Smooth muscle cell of the brain vasculature (primary cell): ENCODE measurements at places on chromosomes 2 and 18.

DNA sequence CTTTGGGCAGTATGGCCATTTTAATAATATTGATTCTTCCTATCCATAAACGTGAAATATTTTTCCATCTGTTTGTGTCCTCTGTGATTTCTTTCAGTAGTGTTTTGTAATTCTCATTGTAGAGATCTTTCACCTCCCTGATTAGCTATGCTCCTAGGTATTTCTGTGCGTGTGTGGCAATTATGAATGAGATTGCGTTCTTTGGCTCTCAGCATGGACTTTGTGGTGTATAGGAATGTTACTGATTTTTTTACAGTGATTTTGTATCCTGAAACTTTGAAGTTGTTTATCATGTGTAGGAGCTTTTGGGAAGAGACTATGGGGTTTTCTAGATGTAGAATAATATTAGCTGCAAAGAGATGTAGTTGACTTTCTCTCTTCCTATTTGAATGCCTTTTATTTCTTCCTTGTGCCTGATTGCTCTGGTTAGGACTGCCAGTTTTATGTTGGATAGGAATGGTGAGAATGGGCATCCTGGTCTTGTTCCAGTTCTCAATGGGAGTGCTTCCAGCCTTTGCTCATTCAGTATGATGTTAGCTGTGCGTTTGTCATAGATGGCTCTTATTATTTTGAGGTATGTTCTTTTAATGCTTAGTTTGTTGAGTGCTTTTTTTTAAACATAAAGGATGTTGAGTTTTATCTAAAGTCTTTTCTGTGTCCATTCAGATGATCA, 27.0 kb upstream of the THUMPD2 start:
- DNase-seq: no peak

GRCh38 chr2:198478361-198478760, 674.0 kb downstream of the PLCL1 start:
- no peak for DNase-seq

DNA sequence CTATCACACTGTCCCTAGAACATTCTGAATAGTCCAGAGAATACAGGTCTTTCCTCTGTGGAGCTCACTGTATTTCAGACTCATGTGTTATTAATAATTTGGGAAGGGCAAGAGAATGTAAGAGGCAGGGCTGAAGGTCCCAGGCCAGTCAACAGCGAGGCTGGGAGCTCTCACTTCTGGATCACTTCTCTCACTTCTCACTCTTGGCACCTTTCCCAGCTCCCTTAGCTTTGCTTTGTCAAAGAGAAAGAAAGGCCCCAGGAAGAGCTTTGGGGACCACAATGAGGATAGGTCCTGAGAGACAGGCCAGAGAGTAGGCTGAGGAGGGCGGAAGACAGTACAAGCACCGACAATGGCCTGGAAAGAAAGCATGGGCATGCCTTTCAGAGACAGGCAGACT, 11.2 kb downstream of the EFR3B start:
- DNase-seq: no peak

DNA sequence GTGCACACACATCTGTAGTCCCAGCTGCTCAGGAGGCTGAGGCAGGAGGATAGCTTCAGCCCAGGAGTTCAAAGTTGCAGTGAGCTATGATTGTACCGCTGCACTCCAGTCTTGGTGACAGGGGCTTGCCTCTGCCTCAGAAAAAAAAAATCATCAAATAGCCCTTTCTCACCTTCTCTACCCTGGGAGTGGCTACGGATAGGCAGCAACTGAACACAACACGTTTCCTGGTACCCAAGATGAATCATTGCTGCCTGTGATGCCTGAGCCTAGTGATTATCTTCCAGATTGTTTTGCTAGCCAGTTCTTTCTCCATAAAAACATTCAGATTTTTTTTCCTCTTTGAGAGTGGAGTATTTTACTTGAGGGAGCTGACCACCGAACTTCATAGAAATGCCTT, 13.5 kb downstream of the INPP4A start:
- DNase-seq: no peak

GRCh38 chr18:21047126-21047525, 64.5 kb downstream of the ROCK1 start:
- DNase-seq: peak; percentile 23

DNA sequence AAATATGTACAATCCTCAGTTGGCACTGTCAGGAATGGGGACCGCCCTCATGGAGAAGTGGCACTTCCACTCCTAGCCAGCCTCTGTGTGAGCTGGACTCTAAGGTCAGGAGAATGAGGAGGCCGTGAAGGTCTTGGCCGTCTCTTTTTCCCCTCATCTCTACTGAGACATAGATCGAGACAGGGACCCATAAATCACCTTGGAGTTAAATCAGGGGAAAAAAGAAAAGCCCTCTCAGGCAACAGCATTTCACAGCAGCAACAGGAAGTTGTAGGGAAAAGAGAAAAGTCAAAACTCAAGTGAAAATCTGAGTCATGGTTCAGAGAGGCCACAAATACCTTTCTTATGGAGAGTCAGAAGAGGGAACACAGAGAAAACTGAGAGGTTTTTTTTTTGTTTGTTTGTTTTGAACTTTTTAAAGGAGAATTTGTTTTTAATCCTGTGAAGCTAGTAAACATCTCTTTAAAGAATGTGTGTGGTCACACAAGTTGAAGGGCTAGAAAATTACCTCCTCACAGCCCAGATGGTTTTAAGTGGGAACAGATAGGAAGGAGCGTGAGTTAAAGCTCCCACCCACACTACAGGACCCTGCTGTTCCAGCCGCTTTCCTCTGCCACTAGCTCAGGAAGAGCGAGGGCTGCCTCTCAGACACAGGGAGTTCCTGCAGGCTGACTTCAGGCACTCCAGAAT, 30.6 kb upstream of the CYP1B1 start:
- peak; percentile 57 for DNase-seq

DNA sequence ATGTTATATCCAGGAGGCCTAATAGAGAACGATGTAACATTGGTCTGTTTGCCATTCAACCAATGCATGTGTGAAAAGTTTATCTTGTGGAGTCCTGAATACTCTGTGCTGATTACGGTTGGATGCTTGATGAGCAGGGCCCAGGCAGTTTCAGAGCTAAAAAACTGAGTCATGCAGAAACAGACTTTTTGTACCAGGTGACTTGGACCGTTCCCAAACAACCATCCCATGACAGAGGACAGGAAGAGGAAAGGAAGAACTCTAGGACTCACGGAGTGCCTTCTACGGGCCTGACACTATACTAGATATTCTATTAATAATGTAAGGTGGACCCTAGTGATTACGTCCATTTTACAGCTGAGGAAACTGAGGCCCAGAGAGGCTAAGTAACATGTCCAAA, 142.1 kb downstream of the ARHGAP28 start:
- no peak for DNase-seq

DNA sequence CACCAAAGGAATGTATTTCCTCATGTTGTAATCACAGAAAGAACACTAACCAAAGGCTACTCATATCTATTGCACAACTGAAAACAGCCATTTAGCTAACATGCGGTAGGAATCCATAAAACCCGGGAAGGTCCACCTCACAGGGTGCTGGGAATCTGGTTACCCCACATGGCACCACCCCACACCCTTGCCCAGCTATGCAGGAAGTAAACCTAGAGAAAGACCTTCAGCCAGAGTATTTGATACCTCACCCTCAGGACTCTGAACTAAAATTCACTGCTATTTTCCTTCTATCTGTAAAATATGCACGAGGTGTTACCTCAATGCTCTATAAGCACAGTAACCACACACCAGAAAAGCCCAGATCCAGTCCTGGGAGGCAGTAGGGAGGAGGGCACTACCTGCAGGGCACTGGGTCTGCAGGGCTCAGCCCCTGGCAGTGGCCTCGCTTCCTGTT, 45.8 kb downstream of the PTPN2 start:
- no peak for DNase-seq

GRCh38 chr2:73985308-73986084, 786 bp downstream of the TET3 start:
- no peak for DNase-seq

DNA sequence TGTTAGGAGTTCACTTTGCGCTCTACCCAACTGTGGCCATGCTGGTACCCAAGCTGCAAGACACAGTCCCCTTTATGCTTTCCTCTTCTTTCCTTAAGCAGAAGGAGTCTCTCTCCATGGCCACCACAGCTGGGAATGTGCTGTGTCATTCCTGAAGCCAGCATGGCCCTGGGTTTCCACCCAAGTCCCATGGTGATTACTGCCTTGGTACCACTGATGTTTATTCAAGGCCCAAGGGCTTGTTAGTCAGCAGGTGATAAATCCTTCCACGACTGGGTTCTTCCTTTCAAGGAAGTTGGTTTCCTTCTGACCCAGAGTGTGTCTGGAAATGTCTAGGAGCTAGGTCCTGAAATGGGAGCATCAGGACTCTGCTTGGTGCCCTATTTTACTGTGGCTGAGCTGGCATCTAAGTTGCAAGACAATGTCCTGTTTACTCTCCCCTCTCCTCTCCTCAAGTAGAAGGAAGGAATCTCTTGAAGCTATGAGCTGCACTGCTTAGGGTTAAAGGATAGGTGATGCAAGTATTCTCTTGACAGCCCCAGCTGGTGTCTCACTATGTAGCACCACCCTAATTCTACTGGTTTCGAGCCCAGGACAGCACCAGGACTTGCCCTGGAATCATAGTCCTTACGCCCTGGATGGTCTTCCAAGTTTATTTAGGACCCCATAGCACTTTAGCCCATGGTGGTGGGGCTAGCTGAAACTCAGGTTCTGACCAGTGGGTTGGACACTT, 18.7 kb upstream of the NUP35 start:
- DNase-seq: no peak

GRCh38 chr2:212956665-212957607, 194.5 kb downstream of the IKZF2 start:
- no peak for DNase-seq

DNA sequence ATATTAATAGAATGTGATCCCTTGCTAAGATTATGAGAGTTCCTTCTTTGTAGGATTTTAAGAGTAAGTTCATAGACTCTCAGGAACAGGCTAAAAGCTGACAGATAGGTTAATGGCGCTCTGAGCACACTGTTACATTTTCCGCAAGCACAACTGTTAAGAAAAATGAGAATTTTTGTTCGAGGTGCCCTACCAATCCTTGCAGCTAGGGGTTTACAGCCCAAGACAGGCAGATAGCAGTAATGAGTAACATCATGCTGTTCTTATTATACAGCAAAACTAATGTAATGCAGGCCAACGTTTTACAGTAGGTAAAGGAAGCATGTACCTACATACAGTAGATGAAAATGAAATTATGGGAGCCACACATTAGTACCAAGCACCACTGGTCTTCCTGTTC, 11.2 kb upstream of the BOD1L2 start:
- no peak for DNase-seq

GRCh38 chr2:135048122-135048521, 875 bp upstream of the MAP3K19 start:
- DNase-seq: no peak

DNA sequence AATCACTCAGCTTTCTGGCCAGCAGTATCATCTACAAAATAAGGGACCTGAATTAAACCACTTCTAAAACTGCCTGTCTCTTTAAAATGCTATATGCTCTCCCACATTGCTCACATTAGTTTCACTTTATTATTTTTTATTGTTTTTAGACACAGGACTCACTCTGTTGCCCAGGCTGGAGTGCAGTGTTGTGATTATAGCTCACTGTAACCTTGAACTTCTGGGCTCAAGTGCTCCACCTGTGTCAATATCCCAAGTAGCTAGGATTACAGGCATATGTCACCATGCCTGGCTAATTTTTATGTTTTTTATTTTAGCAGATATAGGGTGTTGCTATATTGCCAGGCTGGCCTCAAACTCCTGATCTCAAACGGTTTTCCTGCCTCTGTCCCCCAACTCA, 591.3 kb upstream of the ZNF804A start:
- DNase-seq: no peak

DNA sequence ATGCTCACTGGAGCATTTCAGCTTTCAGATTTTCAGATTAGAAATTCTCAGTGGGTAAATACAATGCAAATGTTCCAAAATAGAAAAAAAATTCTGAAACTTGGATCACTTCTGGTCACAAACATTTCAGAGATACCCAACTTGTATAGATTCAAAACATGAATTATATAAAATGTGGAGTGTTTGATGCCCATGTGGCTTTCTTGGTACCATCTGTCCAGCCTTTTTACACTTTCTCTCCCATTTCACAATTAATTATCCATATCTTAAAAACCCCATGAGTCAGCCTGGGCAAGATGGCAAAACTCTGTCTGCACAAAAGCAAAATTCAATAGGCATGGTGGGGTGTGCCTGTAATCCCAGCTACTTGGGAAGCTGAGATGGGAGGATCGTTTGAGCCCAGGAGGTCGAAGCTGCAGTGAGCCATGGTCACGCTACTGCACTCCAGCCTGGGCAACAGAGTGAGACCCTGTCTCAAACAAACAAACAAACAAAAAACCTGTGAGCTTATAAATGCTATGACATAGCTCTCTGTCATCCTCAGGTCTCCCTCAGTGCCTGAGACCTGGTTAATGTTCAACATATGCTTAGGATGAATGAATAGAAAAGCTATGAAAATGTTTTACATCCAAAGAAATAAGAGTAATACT, 146.3 kb upstream of the TTC39C start:
- no peak for DNase-seq

DNA sequence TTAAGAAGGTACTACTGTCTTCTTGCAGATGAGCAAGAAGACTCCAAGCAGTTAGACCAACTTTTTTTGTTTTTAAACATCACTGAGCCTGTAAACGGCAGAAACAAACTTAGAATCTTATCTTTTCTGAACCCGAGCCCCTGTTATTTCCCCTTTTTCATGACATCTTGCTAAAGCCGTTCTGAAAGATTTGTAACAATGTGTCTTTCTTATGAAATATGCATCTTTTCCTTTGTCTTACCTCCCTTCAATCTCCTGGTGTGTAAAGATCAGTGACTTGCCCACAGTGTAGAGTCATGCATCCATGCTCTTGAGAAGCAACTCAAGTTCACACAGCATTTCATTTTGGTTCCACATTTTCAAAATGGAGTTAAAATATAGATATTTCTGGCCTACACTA, 288.8 kb upstream of the CELF4 start:
- no peak for DNase-seq

GRCh38 chr2:230902180-230902899, 22.7 kb downstream of the GPR55 start:
- DNase-seq: peak; percentile 20

DNA sequence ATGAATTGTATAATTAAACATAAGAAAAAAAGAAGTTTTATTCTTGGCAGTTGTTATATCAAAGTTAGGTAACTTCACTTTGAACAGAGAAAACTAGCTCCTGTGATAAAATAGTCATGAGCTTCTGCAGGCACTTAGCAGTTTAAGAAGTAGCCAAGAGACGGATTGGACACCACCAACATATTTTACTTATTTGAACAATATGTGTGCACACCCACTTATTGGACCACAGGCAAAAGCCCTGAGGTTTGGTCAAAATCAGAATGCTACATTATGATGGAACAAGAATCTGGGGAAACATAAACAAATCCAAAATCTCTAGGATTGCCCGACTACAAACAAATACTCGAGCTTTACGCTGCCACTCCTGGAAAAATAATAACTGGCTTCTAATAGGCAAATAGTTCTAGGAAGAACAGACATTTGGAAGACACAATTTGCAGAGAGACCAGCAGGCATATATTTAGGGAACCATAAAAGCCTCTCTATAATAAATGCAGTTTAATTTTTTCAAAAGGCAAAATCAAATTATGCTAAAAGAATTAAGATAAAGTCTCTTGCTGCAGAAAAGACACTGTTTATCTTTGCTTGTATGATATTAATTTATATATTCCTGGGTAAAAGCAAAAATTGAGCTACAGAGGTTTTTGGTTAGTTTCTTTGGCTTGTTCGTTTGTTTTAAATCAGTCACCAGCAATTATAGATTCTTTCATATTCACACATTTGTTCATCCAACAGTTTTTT, 117.9 kb downstream of the CDC42EP3 start:
- no peak for DNase-seq

- no peak for DNase-seq
Observed at GRCh38 chr2:190065839-190066238, 3.3 kb upstream of the MSTN start.
